ENCODE measurements at places on chromosomes 1 and 21.

GRCh38 chr1:89635825-89636815 is 3.2 kb downstream of the LRRC8C start:
- no peak for DNase-seq

DNA sequence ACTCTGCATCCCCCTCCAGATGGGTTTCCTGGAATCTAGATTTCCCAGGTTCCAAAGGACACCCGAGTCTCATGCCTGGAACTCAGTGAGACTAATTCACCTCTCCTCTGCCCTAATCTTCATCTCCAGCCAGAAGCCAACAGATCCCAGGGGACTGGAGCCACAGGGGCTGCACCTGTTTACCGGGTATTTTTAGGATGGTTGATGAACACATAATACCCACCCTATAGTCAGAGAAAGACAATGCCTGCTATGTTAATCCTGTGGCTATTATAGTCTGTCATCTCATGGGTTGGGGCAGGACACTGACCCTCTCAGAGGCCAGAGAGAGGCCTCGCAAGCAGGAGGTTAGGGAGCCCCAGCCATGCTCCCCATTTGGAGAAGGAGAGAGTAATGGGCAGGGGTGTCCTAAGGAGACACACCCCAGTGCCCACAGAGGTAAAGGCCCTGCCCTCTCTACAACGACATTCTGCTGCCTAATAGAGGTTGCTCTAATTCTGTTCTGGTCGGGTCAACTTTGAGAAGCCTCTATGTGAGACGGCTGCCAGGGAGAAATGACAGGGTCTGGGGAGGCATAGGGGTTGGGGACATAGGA is 1.0 kb upstream of the TNNI1 start:
- no peak for DNase-seq

DNA sequence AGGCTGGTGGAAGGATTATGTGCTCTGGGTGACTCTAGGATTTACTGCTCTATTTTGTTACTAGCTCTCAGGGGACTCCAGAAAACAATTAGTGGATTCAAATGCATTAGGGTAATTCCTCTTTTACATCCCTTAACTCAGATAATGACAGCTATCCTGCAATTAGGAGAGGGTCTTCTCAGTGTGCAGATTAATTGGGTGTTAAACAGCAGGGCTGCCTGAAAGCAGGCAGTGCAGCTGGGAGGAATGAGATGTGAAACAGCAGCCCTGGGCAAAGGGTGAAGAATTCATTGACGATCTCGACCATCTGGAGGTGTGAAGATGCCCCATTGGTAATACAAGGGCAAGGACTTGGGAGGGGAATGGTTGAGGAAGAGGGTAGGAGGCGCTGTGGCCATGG is 66.1 kb downstream of the HTR6 start:
- DNase-seq: no peak

DNA sequence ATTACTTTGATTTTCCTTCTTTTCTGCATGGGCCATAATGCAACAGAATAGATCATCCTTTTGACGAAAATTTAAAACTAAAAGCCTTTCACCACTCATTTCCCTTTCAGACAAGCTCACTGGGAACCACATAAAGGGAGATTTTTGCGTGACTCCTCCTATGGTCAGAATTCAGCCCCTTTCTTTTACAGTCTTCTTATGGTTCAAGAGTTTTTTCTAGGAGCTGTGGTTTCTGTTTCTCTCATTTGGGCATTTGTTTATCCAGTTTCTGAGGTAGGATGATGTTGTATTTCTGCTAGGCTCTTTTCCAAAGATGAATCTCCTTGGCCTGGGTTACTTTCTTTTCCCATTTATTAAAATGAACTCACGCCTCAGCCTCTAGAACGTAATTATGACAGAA is 16.9 kb downstream of the RGS1 start:
- DNase-seq: no peak

- DNase-seq: no peak
Observed at GRCh38 chr1:188062456-188062855, 1233.7 kb downstream of the PLA2G4A start.

- DNase-seq: no peak
Observed at GRCh38 chr1:232551386-232551785, 78.5 kb downstream of the SIPA1L2 start.

- DNase-seq: no peak
Observed at GRCh38 chr1:53592521-53592982, 133.4 kb downstream of the DMRTB1 start.

DNA sequence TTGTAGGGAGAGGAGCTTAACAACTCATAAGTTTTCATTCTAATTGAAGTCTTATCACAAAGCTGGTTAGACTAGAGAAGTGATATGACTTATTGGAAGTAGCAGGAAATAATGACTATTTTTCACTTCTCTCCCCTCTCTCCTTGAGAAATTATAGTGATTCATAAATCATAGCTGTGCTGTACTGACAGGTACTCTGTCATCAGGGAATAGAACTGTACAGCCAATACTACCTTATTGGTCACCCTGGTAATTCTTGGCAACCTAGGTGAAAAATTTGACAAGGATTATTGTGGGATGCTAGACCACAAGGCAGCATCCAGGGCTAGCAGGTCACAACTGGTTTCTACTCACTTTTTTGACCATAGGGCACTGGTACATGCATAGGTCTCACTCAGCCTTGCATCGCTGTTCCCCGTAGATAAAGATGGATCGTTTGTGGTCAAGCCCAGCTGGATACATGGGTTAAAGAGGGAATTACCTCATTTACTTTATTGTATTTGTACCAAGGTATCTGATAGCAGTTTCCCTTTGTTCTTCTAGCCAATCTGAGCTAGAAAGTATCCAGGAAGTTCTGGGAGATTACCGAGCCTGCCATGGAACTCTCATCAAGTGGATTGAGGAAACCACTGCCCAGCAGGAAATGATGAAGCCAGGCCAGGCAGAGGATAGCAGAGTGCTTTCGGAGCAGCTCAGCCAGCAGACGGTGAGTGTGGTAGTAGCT is 113.6 kb downstream of the MACF1 start:
- no peak for DNase-seq

DNA sequence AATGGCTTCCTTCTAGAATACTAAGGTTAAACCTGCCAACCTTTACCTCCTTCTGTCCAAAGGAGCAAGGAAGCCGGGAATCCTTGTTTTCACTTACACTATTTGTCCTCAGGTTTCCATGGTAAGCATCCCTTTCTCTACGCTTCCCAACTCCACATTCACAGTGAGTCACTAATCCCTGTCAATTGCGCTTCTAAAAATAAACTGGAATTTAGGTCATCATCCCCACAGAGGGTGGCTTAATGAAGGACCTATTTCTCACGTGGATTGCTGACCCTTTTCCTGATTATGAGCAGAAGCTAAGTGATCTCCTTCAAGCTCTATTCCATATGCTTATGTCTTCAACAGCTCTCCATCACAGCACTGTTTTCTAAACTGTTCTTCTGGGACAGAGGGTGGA is 39.9 kb upstream of the ABCA4 start:
- no peak for DNase-seq

GRCh38 chr1:184036517-184036949 is 995 bp downstream of the COLGALT2 start:
- DNase-seq: no peak

DNA sequence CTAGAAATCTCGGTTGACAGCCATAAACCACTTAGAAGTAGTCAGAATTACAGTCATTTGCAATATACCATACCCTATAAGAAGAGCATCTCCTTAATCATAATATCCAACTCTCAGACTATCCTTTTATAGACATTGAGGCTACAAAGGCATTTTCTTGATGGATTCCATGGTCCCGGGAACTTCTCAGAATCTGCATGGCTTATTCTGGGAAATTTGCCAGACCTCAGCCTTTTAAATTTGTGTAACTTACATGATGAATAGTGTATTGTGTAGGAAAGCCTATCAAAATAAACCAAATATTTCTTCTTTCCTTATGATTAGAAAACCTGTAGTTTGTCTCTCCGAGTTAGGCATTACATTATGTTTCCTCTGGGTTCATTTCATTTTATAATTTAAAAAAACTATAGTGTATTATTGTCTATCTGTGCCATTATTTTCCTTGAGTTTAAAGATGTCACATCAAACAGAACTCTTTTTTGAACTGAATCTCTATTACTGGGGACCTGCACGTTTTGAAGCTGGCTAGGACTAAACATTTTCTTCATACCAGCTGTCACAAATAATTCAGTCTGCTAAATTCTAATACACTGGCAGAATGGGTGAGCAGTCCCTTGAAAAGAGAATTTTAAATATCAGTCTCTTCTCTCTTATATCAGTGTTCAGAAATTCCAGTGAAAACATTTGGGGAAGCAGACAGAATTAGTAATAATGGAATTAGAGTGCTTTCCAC is 102.9 kb downstream of the GABPA start:
- no peak for DNase-seq

GRCh38 chr1:18121072-18121820 is 13.6 kb downstream of the IGSF21 start:
- no peak for DNase-seq

- no peak for DNase-seq
Observed at GRCh38 chr1:92016720-92017316, 13.0 kb upstream of the EPHX4 start.

GRCh38 chr1:20551945-20552727 is at the start of gene FAM43B:
Gene FAM43B, plus strand, starts transcription at chr1:20552573. Its CDS starts 401 bp downstream, at chr1:20552974.
- DNase-seq: peak; percentile 3

DNA sequence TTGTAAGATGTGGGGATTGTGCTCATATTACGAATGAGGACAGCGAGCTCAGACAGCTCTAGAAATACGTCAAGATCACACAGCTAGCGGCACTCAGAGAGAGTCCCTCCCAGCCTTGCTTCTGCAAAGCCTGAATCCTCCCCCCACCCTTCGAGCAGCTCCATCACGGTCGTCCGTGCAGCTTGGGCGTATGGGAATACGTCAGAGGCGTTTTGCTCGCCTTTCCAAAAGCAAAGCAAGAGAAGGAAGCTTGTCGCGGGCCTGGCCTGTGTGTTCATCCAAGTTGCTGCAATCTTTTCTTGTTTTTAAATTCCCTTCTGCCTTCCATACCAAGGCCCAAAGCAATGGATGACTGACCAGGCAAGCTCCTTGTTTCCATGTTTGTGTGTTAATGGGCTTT is 125.5 kb upstream of the IRF2BP2 start:
- DNase-seq: no peak

DNA sequence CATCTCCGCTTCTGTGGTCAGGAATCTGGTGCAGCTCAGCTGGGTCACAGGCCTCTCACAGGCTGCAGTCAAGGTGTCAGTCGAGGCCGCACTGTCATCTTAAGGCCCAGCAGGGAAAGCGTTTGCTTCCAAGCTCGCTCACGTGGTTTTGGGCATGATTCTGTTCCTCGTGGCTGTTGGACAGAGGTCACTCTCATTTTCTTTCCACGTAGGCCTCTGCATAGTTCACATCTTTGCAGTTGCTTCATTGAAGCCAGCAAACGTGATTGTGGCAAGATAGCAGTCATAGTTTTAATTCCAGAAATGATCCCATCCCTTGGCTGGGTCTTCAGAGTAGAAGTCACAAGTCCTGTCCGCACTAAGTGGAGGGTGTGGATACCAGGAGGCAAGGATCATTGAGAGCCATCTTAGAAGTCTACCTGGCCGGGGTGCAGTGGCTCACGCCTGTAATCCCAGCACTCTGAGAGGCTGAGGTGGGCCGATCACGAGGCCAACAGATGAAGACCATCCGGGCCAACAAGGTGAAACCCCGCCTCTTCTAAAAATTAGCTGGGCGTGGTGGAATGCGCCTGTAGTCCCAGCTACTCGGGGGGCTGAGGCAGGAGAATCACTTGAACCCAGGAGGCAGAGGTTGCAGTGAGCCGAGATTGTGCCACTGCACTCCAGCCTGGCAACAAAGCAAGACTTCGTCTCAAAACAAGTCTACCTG is 24.5 kb downstream of the NECAP2 start:
- DNase-seq: no peak

- no peak for DNase-seq
Observed at GRCh38 chr1:170225781-170226530, 80.2 kb downstream of the NTMT2 start.

DNA sequence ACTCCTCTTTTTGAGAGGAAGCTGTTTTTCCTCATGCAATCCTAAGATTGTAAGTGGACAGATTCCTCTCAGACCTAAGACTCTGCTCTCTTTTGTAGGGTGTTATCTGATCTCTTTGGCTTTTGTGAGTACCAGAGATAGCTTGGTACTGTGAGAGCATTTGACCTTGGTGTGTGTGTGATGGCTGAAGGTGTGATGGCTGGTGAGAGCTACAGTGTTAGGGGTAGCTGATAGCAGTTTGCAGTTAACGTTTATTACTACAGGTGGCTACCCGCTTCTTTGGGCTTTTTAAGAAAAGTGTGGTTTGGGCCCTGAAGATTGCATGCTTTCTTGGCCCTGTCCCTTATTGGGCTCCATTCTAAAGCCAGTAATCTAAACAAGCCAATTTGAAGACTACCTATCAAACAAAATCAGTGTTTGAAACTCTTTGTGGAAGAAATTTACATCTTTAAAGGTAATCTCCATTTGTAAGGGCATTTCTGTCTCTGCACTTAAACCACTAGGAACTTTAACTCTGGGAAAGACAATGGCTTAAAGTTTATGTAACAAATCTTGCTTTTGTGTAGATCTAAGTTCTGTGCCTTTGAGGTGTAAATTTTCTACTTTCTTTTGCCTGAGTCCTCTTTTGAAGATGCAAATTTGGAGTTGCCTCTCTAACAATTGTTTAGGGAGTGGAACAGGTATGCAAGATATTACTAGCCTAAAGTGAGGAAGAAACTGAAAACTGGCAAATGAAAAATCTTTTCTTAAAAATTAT is 85.3 kb upstream of the SERBP1 start:
- DNase-seq: no peak

GRCh38 chr1:220487297-220487820 is 40.6 kb upstream of the MARK1 start:
- DNase-seq: no peak

DNA sequence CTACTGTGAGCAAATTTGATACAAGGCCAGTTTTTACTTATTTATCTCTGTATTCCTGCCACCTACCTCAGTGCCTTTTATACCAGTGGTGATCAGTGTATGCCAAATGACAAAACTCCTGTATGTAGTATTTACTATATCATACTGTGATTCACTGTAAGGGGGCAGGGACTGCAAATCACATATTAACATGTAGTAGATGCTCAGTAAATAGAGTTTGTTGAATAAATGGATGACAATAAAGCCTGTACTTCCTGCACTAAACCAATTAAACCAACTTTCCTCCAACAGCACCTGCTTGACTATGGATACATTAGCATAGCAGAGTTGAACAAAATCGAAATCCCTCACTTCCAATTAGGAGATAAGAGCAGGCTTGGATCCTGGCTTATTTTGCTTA is 73.3 kb upstream of the C1orf87 start:
- no peak for DNase-seq

GRCh38 chr1:109091839-109092193 is 1.3 kb downstream of the TMEM167B start:
- no peak for DNase-seq

GRCh38 chr1:181179279-181179986 is 90.9 kb downstream of the IER5 start:
- no peak for DNase-seq

- peak; percentile 6 for DNase-seq
Observed at GRCh38 chr1:183185941-183186490, at the start of gene LAMC2. Gene LAMC2, plus strand, starts transcription at chr1:183186264. Its CDS starts 89 bp downstream, at chr1:183186353.

DNA sequence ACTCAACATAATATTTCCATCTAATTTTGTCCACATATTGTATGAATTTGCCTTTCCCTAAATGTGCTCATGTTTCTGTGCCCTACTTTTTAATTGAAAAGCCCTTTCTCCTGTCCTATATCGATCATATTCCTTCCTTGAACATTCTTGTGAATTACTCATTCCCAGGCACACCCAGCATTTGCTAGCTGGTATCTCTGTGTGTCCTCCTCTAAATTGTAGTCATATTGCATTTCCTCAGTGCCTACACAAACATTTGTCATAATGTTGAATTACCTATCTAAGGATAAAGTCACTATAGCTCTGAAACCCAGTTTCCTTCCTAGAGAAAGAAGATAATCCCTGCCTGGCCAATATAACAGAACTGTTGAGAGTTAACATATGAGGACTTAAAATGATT is 39.6 kb upstream of the TBX15 start:
- DNase-seq: no peak

Measured in stimulated activated CD4-positive, alpha-beta T cell treated with anti-CD3 and anti-CD28 coated beads, Interleukin-4, amount 100 ng/mL, for 4 hours (primary cell).